ENCODE measurements at places on chromosomes 12 and 14.

DNA sequence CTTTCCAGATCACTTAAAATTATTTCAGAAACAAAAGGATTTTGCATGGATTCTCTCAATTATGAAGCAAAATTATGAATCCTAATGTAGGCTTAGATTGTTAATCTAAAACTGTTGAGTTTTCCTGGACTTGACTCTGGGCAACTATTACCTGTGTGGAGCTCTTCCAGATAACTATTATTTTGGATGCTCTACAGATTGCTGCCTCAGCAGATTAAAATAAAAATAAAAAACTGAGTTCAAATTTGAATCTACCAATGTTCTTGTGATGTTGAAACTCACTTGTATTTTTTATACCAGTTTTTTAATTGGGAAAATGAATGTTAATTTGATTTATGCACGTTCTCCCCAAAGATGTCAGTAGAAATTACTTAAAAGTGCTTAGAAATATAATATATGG lies 120.5 kb upstream of the NAV3 start:
- DNase-seq, result no peak

DNA sequence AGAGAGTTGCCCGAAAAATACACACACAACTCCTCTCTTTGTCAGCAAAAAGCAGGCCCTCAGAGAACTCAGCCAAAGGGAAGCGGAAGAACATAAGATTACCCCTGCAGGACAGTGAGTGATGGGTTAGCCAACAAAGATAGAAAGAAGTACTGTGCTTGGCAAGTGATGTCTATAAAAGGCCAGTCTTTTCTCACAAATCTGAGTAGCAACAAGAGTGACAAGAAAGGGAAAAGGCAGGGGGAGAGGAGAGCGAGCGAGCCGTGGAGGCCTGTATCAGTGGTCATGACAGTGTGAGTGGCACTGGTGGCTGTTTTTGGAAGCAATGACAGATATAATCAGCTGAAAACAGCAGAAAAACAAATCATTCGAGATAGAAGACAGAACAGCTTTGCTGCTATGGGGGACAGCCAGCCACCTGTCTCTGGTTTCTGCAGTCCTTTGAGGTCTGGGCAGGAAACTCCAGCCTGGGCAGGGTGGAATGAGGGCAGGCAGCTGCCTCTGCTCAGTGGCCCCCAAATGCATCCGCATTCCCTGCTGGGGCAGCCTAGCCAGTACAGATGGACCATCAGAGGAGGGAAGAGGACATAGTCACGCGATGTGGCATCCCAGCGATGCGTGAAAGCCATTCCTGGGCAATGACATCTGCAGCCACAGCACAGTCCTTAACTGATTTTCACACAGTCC lies 74.7 kb downstream of the TRIM9 start:
- DNase-seq, result no peak

DNA sequence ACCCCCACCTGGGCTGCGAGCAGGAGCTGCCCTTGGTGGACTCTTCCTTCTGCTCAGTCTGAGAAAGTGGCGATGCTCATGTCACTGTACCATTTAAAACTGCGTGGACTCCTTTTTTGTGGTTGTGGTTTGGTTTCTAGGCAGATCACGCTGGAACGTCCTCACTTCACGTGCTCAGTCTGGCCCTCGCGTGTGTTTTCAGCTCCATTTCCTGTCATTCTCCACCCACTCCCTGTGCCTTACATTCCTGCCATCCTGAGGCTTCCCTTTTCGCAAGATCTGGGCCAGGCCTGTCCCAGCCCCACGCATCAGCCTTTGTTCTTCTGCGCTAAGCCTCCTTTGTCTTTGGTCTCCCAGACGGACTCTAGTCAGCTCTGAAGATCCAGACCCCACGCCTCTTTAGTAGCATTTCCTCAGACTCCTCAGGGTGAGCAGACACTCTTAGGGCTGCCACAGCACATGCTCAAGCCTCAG lies 105.4 kb downstream of the FBXL14 start:
- no peak for DNase-seq

DNA sequence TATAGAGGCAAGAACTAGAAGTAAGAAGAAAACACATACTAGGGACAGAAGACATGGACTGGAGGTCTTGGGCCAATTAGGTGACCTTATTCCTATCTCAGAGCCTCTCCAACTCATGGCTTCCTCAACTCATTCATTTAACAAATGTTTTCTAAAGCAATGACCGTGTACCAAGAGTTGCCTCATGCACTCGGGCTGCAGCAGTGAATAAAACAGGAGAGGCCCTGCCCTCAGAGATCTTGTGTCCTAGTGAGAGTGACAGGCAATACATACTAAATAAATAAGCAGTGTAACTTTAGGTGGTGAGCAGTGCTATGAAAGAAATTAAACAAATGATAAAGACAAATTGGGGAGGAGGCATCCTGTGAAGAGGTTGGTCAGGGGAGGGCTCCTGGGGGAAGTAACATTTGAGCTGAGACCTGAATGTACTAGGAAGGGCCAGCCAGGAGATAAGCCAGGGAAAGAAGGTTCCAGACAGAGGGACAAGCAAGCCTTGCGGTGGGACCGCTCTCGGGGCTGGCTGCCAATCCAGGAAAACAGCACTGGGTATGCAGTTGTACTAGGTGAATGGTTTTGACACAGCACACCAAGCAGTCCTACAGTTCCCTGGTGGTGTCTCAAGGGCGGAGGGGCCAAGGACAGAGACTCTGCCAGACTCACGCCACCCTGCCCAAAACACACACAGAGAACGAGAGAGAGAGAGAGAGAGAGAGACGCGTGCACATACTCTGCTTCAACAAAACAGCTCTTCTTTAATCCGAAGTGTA lies 1.3 kb downstream of the NINJ2 start:
- no peak for DNase-seq

DNA sequence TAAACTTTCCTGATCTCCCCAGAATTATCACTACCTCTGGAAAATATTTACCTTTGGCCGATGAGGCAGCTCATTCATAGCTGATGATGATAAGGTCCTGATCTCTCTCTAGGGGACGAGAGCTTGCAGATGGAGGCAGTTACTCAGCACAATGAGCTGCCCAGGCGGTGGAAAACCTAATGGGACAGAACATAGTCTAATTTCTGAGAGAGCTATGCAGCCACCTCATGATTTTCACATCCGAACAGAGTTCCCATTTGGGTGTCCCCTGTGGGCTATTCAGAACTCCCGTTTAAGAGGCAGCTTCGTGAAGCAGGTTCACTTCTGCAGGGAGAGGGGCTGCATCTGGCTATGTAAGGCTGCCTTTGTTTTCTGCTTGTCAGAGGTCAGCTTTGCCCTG lies 724.6 kb upstream of the TMEM132C start:
- no peak for DNase-seq

DNA sequence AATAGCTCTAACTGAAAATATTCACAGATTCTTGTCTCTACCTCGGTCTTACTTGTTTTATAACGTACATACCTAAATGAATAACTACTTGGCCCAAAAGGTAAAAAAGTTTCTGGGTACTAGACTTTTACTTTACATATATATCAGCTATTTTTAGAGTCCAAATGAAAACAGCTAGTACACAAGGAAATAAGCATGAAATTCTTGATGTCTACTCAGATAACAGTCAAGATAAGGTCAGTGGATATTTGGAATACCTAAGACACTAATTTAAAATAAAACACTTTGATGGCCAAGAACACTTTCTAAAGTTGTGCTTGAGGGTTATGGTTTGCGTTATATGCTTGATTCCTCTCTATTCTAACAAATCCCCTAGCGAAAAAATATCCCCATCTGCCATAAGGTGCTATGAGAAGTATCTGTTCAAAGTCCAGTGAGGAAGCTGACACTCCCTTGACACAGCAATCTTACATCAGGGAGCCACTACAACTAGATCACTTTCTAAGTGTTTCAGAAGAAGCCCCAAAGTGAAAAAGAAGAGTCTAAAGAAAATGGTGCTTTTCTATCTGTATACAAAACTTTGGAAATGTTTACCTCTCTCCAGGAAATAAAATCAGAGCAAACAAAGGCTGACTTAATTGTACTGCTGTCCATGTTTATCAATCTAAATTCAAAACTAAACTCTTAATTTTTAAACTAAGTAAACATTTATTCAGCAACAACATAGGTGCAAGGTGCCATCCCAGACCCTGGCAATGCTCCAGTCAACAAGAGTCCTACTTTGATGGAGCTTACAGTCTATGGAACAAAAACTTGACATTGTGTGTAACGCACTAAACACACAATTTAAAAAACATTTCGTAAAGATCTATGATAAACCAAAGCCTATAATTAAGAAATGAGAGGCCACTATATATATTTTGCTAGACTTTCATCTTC lies 11.7 kb downstream of the PTPN21 start:
- no peak for DNase-seq

GRCh38 chr12:96187956-96188355 lies 6.2 kb upstream of the ELK3 start:
- DNase-seq, result no peak

DNA sequence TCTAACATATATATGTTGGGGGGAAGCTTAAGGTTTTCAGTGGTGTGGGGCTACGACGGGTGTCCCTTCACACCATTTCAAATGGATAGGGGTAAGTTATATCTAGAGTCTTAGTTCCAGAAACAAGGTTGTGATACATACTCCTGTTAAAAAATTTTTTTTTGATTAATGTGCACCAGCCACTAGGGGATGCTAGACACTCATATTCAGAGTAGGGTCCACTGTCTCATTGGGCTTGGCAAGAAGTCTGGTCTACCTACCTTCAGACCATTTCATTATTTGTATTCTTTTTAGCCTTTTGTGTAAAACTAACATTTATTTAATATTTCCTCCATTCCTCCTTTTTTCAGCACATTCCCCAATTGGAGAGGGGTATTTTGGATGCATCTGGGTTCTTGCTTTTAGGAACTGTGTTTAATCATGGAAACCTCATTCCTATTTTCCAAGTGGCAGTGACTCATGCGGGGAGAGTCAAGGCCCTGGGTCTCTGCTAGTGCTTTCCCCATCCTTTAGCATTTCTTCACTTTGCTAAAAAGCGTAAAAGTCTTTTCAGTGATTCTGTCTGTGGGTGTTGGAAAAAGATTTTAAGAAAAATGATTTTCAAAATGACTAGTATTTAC lies 33.4 kb downstream of the ANO4 start:
- DNase-seq, result no peak

- no peak for DNase-seq
These were observed 88.3 kb downstream of the CIT start for GRCh38 chr12:119788786-119789185.

- no peak for DNase-seq
These were observed 39.2 kb upstream of the PWP1 start for GRCh38 chr12:107646436-107646835.

GRCh38 chr12:85357609-85358008 lies 77.6 kb downstream of the ALX1 start:
- DNase-seq, result no peak

DNA sequence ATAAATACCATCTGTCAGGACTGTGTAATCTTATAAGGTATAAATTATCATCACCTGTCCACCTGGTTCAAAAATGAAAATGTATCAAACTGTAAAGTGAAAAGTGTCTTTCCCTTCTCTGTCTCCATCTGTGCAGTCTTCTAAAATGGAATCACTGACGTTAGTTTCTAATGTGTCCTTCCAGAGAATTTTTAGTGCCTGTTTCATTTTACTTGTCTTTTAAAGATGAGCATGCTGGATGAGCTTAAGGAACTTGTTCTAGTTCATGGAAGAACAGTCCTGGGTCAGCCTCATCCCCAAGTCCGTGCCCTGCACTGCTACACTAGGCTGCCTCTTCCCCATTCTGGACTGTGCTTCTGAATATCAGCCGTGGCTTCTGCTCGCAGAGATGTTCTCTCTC lies 5.4 kb upstream of the NT5DC3 start:
- DNase-seq, result no peak

DNA sequence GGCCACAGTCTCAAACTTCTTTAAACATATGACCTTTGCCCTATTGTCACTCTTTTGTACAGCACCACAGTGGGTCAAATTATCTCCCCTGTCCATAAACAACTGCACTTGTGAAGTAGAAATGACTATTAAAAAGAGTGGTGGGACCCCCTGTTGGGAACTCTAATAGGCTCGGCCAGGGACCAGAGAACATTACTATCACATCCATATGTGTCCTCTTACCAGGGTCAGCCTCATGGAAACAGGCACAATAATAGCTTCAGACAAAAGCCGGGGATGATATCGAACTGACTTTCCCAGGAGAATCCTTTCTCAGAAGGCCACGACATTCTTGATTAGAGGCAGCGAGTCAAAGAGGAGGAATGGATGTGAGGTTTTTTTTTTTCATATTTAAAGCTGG lies 96.6 kb downstream of the NKX2-1 start:
- DNase-seq, result no peak

GRCh38 chr14:101217616-101218371 lies 314.3 kb upstream of the RTL1 start:
- DNase-seq, result no peak

DNA sequence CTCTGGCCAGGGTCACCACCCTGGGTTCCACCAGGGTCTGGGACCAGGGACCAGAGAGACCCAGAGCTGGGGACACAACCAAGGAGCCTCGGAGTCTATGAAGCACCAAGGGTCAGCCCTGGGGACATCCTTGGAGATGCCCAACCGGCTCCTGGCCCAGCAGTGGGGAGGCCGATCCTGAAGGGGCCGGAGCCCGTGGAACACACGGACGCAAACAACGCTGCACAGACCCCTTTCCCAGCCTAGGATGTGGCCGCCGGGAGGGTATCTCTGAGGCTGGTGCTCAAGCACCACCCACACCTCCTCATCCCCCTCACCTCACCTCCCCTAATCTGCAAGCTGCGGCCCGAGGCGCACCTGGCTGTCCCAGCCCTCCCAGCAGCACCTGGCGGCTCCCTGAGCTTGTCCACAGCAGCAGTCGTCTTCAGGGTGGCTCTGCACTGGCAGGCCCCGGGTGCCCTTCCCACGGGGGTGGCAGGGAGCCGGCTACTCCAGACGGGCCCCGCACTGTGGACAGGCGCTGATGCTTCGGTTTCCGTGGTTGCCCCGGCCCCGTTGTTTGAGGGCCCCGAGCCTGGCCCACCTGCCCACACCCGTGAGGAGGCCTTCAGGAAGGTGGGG lies 146.8 kb upstream of the C14orf180 start:
- no peak for DNase-seq

DNA sequence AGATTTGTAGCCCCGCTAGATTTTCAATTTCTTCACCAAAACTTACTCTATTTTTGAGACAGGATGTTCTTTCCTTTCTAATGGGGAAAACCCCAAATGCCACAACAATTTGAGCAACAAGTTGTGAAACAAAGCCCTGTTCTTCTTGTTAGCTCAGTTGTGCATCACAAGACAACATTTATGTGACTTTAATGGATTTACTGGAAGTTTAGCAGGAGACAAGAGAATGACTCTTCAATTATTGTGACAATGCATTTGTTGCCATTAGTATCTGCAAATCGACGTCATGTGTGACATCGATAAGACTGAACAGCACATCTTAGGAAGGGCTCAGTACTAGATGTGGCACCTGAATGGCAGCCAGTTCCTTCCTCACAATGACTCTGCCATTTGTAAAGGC lies 1028.9 kb upstream of the TMEM132C start:
- DNase-seq, result no peak

DNA sequence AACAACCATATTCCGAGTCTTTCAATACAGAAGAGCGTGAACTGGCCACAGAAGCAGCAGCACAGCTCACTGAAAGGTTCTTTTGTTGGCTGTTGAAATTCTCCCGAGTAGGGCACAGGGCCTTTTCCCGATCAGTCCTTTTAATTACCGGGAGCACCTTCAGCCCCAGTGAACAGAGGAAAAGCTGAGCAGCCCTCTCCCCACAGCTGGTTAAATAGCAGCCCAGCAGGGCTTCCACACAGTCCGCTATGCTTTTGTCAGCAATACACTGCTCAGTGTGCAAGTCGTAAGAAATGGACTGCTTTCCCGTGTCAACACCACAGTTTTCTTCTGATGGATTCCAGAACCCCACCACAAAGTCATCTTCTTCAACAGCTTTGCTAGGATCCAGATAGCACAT lies 61.3 kb downstream of the DICER1 start:
- DNase-seq, result no peak
